ENCODE measurements at places on chromosomes 5 and 9.

DNA sequence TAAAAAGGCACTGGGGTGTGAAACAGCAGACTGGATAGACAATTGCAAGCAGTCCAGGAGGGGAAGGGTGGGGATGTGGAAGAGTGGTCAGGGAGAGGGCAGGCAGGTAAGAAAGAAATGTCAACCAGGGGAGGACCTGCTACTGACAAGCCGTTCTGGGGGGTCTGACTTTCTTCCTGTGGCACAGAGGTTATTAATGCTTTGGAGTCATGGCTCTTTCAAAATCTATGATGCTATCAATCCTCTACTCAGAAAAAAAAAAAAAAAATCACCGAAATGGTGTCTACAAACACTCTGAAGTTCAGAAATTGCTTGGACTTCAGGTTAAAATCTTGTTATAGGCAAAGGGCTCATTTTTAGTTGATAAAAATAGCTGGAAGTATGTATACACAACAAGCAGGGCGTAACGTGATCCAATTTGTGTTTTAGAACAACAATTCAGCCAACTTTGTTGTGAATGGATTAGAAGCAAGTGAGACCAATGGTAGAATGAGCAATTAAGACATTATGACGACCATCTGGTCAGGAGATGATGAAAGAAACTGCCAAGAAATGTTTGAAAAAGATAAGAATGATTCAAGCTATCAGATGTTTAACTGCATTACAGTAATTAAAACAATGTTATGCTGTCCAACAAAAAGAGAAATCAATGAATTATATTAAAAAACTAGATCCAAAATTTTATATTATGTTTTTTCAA lies 255.2 kb downstream of the DEPDC1B start:
- no peak for DNase-seq

- no peak for DNase-seq
Observed at GRCh38 chr5:156036640-156037039, 290.3 kb upstream of the SGCD start.

DNA sequence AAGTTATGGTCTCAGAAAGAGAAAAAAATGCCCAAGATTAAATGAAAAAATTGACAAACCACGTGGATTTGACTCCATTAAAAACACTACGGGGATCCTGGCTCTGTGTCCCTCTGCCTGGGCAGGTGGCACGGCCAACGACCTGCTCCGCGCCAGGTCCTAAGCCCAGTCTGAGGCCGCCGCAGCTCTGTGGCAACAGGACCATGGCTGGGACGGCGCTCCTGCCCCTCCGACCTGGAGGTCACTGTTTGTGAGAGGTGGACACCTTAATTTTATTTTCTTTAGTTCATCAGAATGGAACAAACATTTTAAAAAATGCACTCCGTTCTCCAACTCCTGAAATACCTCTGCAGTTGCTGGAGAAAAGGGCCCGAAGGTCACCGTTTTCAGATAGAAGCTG lies 369.4 kb downstream of the CDH9 start:
- DNase-seq = no peak

GRCh38 chr5:159725475-159725874 lies 190.8 kb upstream of the ADRA1B start:
- DNase-seq = no peak

- DNase-seq = no peak
Observed at GRCh38 chr9:109794361-109795012, 14.5 kb downstream of the PALM2AKAP2 start.

GRCh38 chr5:24145806-24146205 lies 499.0 kb downstream of the CDH10 start:
- no peak for DNase-seq

DNA sequence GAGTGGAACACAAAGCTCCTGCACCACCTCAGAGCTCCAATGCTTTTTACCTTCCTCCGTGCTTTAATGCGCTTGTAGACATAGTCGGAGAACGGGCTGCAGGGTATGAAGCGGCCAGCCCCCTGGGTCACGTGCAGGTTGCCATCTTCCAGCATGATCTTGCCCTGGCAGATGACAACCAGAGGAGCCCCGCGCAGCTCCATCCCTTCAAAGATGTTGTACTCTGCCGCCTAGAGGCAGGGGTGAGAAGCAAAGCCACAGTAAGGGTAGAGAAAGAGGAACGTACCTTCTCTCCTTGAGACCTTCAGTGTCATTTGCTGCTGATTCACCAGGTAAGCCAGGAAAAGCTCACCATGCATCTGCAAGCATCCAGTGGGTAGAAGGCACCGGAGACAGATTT lies 112.3 kb downstream of the DPYSL3 start:
- no peak for DNase-seq

DNA sequence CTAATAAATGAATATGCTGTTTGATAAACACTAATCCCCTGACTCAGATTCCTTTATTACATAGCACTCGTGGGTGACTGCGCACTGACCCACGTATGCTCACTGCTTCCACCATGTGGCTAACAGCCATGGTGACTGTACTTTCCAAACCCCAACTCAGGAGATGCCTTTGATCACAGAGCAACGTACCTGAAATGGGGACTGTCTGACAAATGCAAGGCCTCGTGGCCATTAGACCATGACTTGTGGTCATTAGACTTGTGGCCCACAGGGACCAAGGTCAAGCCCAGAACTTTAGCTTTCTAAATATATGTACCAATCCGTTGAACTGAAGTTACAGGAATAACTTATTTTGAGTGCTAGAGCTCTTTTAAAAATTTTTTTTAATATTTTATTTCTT lies 46.6 kb downstream of the CYFIP2 start:
- DNase-seq = no peak

DNA sequence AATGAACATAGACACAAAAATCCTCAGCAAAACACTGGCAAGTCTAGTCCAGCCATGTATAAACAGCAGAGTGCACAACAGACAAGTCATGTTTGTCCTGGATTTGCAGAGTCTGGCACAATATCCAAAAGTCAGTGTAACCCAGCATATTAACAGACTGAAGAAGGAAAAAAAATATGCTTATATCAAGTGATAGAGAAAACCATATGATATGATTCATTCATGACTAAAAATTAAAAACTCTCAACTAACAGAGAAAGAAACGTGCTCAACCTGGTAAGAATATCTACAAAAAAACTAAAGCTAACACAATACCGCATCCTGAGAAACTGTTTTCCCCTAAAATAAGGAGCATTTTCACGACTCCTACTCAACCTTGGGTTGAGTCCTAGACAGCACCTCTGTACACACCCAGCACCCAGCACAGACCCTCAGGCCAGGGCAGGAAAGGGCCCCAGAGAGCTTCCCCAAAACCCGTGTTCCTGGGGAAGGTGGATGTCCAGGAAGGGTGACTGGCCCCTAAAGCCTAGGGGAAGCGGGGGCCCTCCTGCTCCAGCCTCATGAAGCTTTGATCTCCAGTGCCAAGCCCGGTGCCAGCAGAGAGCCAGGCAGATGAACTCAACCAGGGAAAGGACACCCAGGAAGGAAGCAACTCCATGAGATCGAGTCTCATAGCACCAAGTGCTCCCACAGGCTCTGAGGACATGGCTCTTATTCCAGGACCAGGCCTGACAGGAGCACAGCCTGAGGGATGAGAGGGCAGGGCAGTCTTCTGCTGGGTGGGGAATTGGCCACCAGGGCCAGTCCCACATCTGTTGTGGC lies 38.9 kb downstream of the ADAMTS2 start:
- DNase-seq = no peak

GRCh38 chr9:26809795-26810194 lies 82.8 kb downstream of the CAAP1 start:
- DNase-seq = no peak

GRCh38 chr9:20749496-20750198 lies 65.6 kb downstream of the FOCAD start:
- DNase-seq = no peak

DNA sequence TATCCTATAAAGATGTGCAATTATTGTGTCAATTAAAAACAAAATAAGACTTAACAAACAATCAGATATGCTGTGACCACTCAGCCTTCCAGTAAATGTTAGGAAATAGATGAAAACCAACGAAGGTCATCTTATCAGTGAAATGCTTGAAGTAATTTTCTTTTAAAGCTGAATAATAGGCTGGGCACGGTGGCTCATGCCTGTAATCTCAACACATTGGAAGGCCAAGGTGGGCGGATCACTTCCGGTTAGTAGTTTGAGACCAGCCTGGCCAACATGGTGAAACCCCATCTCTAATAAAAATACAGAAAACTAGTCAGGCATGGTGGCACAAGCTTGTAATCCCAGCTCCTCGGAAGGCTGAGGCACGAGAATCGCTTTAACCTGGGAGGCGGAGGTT lies 31.2 kb downstream of the NLN start:
- DNase-seq = no peak

GRCh38 chr5:99037668-99038067 lies 108.9 kb upstream of the CHD1 start:
- no peak for DNase-seq

DNA sequence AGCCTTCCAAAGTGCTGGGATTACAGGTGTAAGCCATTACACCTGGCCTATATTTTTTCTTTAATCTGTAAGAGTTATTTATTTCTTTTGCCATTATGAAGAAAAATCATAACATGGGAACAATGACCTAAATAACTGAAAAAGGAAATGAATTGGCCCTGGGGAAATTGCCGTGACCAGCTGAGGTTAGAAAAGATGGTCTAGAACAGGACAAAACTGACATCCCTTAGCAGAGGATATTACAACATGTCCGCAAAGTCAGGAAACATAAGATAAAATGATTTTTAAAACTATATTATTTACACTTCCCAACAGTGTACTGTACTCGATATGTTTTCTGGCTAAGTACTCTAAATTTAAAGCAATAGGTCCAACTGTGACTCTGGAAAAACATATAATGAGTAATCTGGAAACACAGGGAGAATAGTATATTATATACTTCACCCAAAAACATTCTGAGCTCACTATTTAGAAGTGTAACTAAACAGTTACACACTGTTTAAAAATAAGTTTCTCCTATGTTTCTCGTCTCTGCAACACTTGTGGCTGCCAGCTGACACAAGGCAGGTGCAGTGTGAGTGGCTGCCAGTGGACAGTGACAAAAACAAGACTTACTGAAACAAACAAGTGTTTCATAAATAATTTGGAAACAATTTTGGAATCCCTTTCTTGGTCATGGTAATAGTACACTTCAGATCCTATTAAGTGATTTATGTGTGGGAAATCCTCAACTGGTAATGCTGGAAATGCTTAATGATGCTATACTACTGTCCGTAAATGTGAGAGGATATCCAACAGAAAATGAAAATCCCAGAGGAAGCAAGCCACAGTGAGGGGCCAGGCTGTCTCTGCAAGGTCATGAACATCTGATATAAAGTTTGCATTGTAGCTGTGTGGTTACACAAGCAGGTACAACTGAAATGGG lies 69.1 kb downstream of the C9orf85 start:
- DNase-seq = no peak

- no peak for DNase-seq
Observed at GRCh38 chr9:93984860-93985259, 29.7 kb upstream of the BARX1 start.

DNA sequence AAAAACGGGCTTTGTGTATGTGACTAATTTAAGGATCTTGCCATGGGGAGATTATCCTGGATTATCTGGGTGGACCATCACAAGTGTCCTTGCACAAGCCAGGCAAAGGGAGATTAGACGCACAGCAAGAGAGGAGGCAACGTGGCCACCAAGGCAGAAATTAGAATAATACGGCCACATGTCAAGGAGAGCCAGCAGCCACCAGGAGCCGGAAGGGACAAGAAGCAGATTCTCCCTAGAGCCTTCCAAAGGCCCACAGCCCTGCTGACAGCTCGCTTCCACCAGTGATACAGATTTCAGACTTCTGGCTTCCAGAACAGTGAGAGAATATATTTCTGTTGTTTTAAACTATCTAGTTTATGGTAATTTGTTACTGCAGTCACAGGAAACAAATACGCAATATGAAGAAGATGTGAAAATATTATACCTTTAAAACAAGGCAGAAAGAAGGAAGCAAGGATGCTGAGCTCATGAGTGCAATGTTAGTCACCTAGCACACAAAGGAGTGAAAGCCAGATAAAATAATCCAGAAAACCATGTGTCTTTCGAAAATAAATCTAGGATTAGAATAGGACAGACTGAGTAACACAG lies 28.7 kb upstream of the F2RL1 start:
- DNase-seq = no peak

DNA sequence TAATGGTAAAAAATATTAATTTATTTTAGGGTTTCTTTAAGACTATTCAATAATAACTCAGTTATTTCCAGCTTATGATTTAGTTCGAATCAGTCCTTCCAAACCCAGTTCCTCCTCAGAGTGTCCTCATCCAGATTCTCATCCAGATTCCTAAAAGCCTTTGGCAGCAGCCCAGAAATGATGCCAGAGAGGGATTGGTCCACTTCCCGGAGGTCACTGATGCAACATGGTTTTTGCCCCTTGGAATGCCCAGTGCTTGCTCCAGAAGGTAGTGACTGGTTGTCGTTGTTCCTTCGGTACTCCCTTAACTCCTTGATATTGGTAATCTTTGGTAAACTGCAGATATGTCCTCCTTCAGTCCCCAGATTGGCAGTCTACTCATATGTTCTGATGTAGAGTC lies 493.1 kb upstream of the DMAC1 start:
- no peak for DNase-seq

GRCh38 chr5:139925650-139926640 lies 117.2 kb downstream of the NRG2 start:
- no peak for DNase-seq

GRCh38 chr9:108416324-108416723 lies 439.5 kb downstream of the ACTL7B start:
- DNase-seq = no peak

DNA sequence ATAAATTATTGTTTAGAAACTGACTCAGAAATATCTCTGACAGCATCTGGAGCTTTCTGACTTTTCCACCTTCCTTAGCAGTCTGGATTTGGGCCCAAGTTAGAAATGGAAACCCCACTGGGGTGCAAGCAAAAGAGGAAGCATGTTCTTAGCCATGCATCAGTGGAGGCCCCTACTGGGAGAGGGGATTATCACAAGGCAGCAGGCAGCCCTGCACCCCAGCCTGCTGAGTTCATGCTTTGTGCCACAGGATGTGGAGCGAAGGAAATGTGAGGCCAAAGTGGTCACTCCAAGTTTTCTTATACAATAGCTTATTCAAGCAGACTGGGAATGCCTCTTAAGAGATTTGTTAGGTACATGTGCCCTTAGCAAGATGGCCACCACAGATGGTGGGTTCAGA lies 146.5 kb upstream of the TLX3 start:
- DNase-seq = peak; percentile 23

- no peak for DNase-seq
Observed at GRCh38 chr5:18111906-18112465, 477.7 kb downstream of the TAF11L14 start.

- DNase-seq = no peak
Observed at GRCh38 chr5:141857226-141857625, 21.0 kb downstream of the PCDH1 start.

- no peak for DNase-seq
Observed at GRCh38 chr5:126641387-126641786, 40.6 kb downstream of the PHAX start.
